CD4-positive, alpha-beta T cell treated with Interleukin-10 for 1 hour (primary cell): ENCODE measurements at places on chromosomes 7 and 10.

GRCh38 chr7:157496416-157497275 is 159.8 kb downstream of the DNAJB6 start:
- DNase-seq, result no peak

GRCh38 chr10:101901340-101901739 is 57.7 kb upstream of the KCNIP2 start:
- DNase-seq, result no peak

GRCh38 chr10:71795248-71795647 is 21.9 kb upstream of the VSIR start:
- DNase-seq, result no peak

GRCh38 chr10:101291331-101292193 is 62.3 kb upstream of the LBX1 start:
- peak; percentile 44 for DNase-seq

- no peak for DNase-seq
Measured at GRCh38 chr7:150307129-150307528, 16.0 kb upstream of the LRRC61 start.

GRCh38 chr7:149313981-149314380 is 52.0 kb downstream of the ZNF783 start:
- DNase-seq, result no peak

- DNase-seq, result no peak
Measured at GRCh38 chr7:144903201-144903600, 67.3 kb upstream of the TPK1 start.

DNA sequence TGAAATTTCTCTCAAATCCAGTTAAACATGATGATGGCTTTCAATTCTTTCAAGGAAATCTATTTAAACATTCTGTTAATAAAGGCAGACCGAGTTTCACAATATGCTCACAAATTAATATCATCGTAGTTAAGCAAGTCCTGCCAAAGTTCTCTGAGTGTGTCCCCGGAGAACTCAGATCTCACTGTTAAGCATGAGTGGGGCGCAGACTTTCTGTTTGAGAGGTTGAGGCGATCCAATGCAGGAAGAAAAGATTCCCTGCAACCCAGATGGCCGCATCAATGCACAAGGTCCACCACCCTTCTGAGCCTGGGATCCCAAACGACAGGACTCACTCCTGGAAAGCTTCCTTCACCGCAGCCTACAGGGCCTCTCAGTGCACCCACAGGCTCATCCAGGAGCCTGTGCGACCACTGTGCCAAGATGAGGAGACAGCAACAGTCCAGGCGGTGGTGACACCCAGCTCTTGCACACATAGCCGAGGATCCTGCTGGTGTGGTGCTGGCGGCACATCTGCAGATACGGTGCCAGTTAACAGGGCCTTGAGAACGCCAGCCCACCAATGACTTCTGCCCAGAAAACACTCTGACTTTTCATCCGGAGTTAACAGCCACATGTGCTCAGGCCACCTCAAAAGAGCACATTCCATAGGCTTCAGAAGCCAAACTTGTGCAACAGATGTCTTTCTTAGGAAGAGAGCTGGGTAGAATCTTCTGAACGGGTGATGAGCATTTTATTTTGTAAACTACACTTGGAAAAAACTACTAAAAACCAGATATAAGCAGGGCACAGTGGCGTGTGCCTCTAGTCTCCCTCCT is 102.1 kb downstream of the ZRANB1 start:
- DNase-seq, result no peak

DNA sequence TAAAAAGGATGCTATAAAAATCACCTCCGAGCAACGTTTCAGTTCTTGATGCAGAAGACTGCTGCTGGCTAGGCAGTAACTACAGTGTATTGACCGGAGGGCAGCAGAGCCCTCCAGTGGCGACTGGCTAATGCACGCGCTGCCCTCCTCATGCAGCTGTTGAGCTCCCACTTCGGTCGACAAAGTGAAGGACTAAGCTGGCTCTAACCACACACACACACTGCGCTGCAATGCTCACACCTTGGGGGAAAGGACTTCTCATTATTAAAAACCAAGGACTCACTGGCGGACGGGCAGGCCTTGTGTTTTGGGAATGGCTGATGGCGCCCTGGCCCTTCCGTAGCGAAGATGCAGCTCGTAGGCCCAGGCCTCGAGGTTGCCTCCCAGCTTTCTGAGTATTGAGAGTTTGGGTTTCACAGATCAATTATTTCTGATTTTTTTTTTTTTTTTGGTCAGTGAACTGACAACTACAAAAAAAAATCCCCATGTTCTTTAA is 120.9 kb upstream of the DIP2C start:
- no peak for DNase-seq

DNA sequence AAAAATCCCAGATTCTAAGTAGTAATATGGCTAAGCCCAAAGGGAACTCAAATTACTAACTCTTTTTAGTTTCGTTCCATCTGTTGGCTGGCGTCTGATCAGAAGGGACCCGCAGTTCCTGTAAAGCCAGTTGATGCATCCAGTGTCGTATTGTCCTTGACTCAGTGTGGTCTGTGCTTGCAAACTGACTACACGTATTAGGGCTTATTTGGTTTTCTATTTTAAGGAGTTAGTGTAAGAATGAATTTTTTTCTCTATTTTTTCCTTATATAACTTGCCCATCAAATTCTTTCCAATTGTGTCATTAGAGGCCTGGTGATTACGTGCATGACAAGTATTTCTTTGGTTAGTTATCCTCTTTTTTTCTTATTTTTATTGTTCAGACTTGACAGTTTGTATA is 9.7 kb downstream of the ABCA13 start:
- DNase-seq, result no peak

DNA sequence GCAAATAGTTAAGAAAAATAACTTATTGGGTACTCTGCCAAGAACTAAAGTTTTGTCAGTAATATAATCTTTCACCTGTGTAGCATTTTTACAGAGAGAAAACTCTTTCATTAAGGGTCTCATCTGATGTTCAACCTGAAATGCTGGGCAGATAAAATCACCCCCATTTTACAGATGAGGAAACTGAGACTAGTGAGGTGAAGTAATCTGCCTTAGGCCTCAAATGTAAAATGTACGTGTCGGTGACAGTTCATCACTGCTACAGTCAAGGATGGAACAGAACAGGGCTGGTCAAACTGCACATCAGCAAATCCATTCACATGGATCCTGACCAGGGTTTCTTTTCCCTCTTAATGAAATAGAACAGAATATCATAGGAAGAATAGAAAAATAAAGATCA is 121.8 kb downstream of the RAPGEF5 start:
- DNase-seq, result no peak

DNA sequence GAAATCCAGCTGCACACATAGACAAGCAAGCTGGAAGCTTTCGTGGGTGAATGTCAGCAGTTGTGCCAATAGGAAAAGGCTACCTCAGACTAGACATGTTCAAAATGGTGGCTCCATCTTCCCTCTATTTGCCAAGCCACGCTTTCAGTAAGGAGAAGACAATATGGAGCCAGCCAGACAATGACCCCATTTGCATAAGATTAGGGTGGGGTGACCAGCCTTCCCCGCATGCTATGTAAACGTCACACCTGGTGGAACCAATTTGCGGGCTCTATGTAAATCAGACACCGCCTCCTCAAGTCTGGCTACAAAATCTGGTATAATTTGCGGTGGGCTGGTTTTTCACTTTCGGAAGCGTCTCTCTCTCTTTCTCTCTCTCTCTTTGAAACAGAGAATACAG is 297.4 kb upstream of the PCDH15 start:
- DNase-seq, result no peak

- no peak for DNase-seq
Measured at GRCh38 chr10:34884272-34884952, 69.3 kb upstream of the PARD3 start.

DNA sequence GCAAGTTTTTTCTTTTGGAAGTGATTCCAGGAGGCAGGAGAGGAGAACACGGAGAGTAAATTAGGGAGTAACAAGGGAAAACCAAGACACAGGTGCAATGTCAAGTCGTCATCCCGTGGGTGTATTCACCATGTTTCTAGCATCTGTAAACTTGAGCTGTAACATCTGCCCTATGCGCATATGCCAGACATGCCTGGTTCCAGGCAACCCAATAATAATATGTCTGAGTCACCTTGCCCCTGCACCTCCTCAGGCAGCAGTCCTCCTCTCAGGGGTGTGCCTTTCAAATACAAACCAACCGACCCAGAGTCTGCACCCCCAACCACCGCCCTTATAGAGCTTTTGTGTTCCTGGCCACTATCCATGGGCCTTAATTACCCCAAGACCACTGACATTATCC is 107.0 kb upstream of the PDE1C start:
- no peak for DNase-seq

DNA sequence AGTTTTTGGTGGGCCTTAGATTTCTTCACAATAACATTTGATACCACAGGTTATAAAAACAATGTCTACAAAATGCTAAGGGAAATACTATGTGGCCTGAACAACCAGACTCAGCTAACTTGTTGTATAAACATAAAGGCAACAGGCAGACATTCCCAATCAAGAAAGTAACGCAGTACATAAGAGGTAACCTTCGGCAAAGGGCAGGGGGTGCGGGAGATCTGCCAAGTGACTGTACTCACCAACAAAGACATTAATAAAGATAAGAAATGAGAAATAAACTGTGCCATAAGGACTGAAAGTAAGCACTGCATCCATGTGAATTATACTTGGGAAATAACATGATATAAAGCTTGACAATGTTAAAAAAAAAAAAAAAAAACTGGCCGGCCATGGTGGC is 15.4 kb downstream of the NSUN6 start:
- no peak for DNase-seq

- no peak for DNase-seq
Measured at GRCh38 chr7:77788327-77788902, 9.8 kb downstream of the TMEM60 start.

GRCh38 chr7:64651632-64652165 is 14.2 kb upstream of the ZNF107 start:
- DNase-seq, result no peak

DNA sequence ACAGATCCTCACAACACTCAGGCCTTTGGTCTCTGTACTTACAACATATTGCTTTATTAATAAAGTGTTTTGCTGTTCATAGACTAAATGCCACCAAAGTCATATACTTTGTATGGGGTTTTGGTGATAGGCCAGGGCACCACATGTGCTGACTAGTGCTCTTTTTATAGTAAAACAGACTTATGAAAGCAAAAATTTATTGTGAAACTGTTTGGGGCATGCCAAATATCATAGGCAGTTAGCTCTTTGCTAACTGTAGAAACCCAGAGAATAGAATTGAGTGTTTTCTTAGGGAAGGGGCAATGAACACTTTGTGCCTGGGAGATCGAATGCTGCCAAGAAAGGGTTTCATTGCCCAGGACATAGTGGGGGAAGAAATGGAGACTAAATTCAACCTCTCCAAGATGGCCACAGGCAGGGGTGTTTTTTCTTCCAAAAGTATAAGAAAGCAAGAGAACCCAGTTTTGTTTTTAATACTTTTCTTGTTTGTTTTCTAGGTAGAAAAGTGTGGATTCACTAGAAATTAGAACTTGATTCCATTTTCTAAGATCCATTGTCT is 142.7 kb downstream of the TRIL start:
- no peak for DNase-seq

GRCh38 chr10:6721480-6721879 is 141.4 kb upstream of the PRKCQ start:
- DNase-seq, result no peak

DNA sequence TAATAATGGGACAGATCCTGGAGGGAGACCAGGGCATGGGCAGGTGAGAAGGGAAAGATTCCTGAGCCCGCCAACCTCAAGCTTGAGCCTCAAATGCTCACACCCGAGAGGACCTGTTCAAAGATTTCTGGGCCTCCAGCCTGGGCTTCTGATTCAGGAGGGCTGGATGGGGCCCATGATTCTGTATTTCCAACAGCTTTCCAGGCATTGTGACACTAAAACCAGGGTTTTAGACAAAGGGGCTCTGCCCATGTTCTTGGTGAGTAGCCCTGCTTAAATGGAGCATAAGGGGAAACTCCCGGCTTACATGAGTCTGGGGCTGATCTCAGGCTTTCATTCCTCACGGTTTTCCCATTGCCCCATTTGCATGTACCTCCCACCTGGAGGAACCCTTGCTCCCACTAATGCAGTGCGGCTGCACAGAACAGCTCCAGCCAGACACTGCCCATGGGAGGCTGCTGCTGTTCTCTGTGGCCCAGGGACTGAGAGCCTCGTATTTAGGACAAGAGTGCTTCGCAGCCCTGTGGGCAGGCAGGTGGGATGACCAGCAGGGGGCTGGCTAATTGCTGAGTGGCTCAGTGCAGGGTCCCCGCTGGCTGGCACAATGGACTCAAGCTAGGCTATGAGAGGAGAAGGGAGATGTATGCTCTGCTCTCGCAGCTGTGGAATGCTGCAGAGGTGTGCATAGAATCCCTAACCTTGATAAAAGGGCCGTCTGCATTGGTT is 135.3 kb upstream of the COBL start:
- DNase-seq, result no peak

DNA sequence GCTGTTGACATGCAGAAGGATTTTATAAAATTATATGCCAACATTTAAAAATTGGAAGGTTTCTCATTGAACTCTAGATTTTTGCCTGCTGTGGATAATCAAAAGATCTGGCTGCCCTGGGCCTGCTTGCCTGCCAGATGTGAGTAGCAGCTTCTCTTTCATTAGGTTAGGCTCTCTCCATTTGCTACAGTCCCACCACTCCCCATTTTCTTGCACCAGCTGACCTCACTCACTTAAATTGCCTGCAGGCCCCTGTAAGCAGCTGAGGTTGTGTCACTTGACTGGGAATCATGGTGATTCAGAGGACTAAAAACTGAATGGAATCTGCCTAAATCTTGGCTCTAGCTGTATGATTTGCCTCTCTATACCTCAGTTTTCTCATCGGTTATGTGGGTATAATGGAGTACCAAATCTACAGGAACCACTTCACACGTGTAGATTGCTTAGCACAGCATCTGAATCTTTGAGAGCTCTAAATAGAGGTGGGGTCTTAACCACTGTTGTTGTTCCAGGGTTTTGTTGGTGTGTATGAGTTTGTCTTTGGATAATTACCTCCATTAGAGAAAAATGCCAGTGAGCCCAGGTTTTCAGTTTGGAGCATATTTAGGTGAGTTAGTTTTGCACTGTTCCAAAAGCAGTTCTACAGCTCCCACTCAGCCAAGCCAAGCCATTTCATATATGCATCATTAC is 18.6 kb upstream of the RAPGEF5 start:
- DNase-seq, result no peak

DNA sequence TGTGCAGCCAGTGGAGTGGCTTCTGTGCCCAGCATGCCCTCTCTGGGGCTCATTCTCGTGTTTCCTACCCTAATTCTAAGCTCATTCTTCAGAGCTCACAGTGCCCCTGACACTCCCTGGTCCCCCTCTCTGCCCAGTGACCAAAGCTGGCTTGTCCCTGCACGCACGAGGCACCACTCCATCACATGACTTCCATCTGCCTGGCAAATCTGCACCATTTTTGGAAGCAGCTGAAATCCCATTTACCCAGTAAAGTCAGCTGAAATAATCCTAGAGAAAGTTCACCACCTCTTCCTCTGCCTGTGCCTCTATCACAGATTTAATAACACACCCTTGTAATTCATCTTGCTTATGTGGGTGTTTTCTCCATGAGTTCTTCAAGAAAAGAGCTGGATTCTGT is 616.9 kb downstream of the PTPRN2 start:
- no peak for DNase-seq
